Islet precursor cell (in vitro differentiated cells): ENCODE measurements at places on chromosomes 2 and 18.

DNA sequence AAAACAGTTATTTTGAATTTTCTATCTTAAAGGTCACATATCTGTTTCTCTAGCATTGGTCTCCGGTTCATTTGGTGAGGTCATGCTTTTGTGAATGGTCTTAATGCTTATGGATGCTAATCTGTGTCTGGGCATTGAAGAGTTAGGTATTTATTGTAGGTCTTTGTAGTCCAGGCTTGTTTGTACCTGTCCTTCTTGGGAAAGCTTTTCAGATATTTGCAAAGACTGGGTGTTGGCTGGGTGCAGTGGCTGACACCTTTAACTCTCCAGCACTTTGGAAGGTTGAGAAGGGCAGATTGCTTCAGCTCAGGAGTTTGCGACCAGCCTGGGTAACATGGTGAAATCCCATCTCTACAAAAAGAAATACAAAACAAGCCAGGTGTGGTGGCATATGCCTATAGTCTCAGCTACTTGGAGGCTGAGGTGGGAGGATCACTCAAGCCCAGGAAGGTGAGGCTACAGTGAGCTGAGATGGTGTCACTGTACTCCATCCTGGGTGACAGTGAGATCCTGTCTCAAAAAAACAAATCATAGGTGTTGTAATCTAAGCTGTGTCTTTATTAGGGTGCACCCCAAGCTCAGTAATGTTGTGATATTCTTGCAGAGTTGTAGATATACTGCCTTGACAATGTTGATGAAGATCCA is 82.3 kb downstream of the FAM117B start:
- no peak for DNase-seq

DNA sequence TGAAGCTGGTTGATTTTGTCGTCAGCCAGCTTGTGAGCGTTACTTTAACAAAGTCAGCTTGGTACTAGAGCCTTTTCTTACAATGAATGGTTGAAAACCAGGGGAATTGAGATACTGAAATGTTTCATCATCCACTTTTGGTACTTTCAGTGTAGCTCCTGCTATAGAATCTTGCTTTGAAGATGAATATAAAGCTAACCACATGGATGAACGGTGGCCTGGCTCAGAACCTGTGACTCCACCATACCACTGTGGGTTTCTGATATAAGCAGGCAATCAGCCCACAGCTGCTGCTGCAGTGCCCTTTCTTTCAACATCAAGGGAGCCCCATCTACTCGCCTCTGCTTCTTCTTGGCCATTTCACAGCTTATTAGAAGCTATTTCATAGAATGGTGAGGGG is 53.2 kb upstream of the GPR45 start:
- peak; percentile 10 for DNase-seq

GRCh38 chr2:178679891-178680290 is 127.3 kb downstream of the TTN start:
- no peak for DNase-seq

- no peak for DNase-seq
Observed at GRCh38 chr2:106868275-106868674, 17.7 kb downstream of the ST6GAL2 start.

GRCh38 chr2:23241121-23241520 is 143.9 kb upstream of the KLHL29 start:
- DNase-seq = no peak

DNA sequence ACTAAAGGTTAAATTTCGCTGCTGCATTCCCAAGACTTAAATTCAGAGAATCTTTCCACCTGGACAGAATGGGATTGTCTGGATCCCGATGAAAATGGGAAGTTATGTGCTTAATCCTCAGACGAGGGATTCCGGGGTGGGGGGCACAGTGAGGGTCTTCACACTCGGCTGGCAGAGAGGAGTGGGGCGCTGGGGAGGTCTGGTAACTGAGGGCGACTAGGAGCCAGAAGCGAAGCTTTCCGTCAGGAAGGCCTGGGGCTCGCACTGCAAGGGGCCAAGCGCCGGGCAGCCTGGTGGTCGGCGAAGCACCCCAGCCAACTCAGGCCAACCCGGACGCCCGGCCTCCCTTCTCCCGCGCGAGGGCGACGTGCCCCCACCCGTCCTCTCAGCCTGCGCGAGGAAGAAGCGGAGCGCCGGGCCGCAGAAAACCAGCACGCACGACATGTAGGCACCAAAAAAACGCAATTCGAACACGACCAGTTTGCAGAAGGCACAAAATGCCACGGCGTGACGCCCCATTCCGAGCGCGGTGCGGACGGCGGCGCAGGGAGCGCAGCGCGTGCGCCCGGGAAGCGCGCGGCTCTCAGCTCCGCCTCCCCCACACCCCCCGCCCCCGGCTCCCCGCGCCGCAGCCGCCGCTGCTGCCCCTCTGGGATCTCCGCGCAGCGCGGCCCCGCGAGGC is 188.1 kb downstream of the ZEB2 start:
- no peak for DNase-seq
